ENCODE measurements at places on chromosomes 3 and 15. TPM values are rescaled to one million over a fixed set of nuclear protein-coding genes. Genes with fewer than 3 reads are reported as not detected.

The TEX9 gene
- total RNA-seq = 3.9 TPM

The CKMT1B gene
- total RNA-seq = not detected

The EFCC1 gene
- 3.1 TPM for total RNA-seq

The PPARG gene
- 17.9 TPM for total RNA-seq

The TMEM212 gene
- not detected for total RNA-seq

The SLC27A2 gene
- total RNA-seq = not detected

The SNX33 gene
- 59.5 TPM for total RNA-seq

The PFN2 gene
- total RNA-seq = 127 TPM

The RUVBL1 gene
- 15.4 TPM for total RNA-seq

The ADGRG7 gene
- total RNA-seq = 0.51 TPM
